Activated naive CD4-positive, alpha-beta T cell (primary cell): ENCODE measurements at places on chromosomes 4 and X.

DNA sequence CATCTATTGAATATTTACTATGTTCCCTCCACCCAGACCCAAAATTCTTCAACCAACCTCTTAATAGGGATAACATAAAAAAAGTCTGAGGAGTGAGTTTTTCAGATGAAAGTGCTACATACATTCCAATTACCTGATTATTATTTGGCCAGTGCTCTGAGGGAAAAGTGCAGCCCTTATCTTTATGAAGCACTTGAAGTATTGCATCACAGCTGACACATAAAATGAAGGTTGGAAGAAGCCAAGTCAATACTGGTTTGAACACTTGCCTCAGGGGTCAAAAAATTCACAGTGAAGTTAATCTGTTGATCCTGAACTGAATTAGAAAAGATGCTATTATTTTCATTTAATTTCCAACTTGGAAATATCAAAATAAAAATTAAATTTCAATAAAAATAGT is 498.9 kb downstream of the INPP4B start:
- no peak for DNase-seq

- DNase-seq, result no peak
These were observed 8.2 kb downstream of the CLCN3 start for GRCh38 chr4:169628579-169628978.

- DNase-seq, result peak; percentile 86
These were observed at the start of gene CCDC110 for GRCh38 chr4:185471235-185472102. TSS of gene CCDC110 (minus strand) at chr4:185471733. CDS start at chr4:185471683, 50 bp downstream.

- DNase-seq, result no peak
These were observed 690.8 kb downstream of the PCDH18 start for GRCh38 chr4:136841526-136841925.

DNA sequence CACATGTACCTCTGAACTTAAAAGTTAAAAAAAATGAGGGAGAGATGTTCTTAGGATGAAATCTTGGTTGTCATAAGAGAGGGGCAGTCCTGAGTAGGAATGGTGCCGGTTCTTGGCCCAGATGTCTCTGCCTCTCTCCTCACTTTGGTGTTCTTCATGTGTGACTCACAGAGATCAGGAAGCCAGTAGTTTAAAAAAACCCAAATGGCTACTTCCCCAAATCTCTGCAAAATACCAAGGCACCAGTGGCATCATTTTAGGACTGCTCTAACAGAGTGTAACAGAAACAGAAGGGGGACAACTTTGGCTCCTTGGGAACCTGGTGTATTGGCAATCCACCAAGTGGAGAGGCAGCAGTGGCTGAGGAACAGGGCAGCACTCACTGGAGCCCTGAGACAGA is 116.8 kb downstream of the SCD5 start:
- DNase-seq, result no peak

DNA sequence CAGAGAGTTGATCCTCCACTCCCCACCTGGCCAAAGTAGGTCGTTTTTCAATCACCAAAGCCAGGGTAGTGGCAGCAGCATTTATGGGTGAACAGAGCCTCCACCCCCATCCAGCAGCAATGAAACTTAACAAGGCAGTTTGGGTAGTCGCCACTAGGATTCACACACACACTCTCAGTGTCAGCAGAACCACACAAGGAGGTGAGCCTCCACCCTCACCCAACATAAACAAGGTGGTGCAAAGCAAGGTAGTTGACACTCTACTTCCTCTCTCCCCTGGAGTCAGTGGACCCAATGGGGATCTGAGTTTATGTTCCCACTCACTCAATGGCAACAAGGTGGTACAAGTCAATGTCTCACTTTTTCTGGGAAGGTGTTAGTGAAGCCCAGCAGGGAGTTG is 50.4 kb upstream of the CCDC149 start:
- DNase-seq, result no peak

GRCh38 chrX:114962209-114962608 is 55.2 kb downstream of the IL13RA2 start:
- no peak for DNase-seq

DNA sequence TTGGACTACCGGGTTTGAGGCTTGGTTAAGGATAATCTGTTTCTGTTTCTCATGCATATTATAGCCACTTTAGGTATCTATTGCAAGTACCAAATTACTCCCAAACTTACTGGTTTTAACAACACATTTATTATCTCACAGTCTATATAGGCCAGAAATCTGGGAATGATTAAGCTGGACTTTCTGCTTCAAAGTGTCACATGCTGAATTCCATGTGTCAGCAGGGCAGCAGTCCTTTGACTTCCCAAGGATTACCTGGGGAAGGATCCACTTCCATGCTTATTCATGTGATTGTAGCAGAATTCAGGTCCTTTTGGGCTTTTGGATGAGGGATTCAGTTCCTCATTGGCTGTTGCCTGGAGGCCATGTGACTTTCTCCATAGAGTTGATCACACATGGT is 349.0 kb upstream of the TRAM1L1 start:
- no peak for DNase-seq

DNA sequence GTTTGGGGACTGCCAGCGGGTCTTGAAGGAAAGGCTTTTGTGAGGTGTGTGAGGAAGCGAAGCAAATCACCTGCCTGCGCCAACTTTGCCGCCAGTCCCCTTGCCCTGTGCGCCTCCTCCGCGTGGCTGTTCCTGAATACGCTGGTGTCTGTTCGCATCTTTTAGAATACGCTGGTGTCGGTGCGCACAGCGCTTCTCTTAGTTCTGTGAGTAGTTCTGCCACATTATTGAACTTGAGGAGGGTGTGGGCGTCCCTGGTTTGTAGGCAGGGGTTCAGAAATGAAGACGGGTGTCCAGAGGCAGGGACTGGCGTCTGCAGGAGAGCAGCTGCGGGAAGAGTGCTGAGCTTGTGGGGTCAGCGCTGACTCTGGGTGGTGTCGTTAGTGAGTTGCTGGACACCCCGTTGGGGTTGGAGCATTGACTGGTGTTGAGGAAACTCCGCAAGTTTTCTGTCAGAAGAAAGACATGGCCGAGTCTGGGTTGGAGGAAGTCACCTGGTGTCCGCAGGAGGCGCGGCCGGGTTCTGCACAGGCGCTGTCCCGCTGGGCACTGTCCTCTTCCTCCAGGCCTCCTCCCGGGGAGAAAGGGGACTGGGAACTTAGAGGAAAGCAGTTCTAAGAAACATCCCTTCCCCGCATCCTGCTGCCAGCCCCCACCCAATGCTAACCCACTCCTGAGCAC is 930 bp downstream of the ZNF718 start:
- no peak for DNase-seq

DNA sequence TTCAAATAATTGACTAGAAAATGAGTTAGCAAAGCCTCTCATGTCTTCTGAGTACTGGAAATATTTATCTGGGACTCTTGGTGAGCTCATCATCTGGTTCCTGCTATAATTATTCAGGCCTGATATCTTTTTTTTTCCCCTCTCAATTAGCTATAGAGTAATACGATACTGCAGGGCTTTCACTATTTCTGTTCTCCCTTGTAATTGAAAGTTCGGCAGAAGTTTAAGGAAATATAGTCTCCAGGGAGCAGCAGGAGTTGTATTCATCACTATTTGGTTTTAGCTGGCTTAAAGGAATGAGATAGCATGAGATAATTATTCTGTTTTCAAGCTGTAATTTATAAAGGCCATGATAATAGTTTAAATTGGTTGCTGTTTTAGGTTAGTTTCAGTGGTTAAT is 378.6 kb upstream of the EPHA5 start:
- DNase-seq, result no peak

GRCh38 chrX:78168065-78168464 is 28.6 kb upstream of the TAF9B start:
- no peak for DNase-seq

- DNase-seq, result no peak
These were observed 512 bp downstream of the NOP14 start for GRCh38 chr4:2962614-2963174.

DNA sequence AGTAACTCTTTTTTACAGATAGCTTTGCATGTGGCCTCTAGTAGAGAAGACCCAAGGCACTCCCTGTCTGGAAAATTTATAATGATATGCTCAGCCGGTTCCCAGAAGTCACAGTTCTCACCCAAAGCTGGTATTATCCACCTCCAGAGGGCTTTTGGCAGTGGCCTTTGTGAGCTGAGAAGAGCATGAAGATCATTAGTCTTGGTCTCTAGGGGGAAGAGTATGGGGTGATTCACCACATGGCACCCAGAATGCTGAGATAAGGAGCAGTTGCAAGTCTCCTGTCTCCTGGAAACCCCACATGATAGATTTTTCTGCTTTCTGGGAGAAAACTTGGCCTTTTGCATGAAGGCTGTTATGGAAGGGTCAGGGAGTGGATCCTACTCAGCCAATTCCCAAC is 75.4 kb upstream of the PRPS1 start:
- no peak for DNase-seq

GRCh38 chrX:77167993-77168392 is 279.2 kb upstream of the FGF16 start:
- DNase-seq, result no peak

DNA sequence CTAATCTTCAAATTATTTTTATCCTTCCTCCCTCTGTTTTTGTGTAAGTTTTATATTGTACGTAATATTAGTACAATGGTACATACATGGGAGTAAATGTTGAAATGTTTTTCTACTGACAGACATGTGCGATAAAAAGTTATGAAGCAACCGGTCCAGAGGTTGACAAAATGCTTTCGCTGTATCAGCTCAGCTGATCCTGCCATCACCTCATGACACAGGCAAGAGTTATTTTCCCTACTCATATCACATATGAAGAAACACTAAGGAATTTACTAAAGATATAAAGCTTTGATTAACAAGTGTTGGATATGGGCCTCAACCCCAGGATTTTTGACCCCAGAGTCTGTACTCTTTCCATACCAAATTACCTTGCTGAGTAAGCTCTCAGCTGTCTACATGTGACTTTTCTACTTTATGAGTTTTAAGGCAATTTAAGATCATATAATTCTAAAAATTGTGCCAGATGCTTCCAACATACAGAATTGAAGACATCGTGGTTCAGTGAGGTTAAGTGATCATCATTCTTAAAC is 50.0 kb downstream of the CLCN5 start:
- DNase-seq, result no peak

- no peak for DNase-seq
These were observed 63.2 kb upstream of the PBDC1 start for GRCh38 chrX:76109654-76110053.

- no peak for DNase-seq
These were observed 91.2 kb upstream of the GPR50 start for GRCh38 chrX:151085207-151085606.

DNA sequence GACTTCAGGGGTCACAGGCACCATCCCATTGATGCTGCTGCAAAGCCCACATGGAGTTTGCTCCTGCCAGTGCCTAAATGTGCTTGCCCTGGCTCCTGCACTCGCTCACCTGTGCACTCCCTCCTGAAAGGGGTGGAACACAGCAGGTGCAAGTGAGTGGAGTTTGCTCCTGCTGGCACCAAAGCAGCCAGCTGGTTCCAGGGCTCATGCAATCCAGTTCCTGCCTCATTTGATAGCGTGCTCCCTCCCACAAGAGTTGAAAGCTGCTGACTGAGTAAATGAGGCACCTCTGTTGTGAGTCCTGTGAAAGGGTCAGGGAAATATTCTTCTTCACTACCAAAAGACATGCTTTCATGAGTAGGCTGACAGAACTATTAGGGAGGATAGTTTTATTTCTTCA is 30.5 kb downstream of the CXCL8 start:
- no peak for DNase-seq

GRCh38 chrX:134671294-134671693 is 13.0 kb upstream of the PLAC1 start:
- DNase-seq, result no peak

GRCh38 chr4:26108054-26108453 is 194.0 kb downstream of the SMIM20 start:
- DNase-seq, result no peak

GRCh38 chr4:3073158-3074077 is 920 bp downstream of the HTT-AS start:
- DNase-seq, result no peak

DNA sequence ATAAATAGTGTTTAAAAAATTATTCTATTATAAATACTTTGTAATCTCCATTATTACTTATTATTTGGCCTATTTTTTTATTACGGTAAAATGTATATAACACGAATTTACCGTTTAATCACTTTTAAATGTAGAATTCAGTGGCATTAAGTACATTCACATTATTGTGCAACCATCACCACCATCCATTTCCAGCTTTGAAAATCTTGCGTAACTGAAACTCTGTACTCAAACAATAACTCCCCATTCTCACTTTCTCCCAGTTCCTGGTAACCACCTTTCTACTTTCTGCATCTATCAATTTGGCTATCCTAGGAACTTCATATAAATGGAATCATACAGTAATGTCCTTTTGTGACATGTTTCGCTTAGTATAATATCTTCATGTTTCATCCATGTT is 45.7 kb downstream of the PASD1 start:
- DNase-seq, result no peak

DNA sequence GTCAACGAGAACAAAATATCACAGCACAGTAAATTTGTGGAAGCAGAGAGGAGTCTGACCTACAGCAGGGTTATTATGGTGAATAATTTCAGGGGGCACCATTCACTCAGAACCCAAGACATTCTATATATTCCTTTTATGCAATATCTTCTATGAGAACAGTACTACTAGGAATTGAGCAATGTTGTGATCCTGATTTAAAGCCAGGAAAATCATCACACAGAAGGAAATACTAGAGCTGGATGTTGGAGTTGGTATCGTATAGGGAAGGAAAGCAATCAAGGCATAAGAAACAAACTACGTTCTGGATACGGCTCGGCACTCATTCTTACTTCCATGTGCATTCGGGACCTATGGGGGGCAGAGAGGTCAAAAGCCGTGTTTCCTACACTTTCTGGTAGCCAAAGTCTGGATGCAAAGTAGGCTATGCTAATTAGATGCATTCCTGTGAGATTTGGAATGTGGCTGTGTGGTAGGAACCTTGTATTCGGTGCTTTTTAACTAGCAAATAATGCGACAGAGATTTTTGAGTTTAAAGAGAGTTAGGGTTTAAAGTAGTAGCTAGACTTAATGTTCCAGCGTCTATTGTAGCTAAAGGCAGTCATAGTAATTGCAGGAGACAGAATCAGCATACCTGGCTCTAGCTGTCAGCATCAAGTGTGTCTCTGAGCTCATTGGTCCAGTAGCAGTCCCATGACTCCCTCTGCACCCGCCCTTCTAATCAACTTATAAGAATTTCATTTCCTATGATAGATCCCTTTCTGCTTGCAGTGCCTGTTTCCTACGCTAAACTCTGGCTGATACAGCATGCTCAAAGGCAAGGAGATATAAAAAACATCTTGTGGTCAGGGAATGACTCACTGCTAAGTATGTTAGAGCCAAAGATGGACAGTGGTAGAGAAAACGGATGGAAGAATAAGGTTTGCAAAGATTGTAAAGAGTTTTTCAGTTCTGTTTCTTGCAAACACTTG is 43.3 kb upstream of the PDGFC start:
- no peak for DNase-seq

- DNase-seq, result no peak
These were observed 88.3 kb downstream of the BCOR start for GRCh38 chrX:40009462-40009851.
